ENCODE measurements at places on chromosomes 6 and 20. TPM values are rescaled to one million over a fixed set of nuclear protein-coding genes. Genes with fewer than 3 reads are reported as not detected.
A peak's percentile ranks its signal among the peaks of the same experiment; 100 is the strongest.

DNA sequence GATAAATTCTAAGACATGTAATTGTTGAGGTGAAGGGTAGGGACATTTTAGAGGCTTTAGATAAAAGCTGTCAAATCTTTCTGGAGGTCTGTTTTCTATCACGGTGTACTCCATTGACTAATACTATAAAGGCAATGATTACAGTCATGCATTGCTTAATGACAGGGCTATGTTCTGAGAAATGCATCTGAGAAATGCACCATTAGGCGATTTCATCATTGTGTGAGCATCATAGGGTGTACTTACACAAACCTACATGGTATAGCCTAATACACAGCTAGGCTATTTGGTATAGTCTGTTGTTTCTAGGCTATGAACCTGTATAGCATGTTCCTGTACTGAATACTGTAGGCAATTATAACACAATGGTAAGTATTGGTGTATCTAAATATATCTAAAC lies 71.3 kb upstream of the FYN start:
- no peak for DNase-seq

- DNase-seq, result no peak
Observed at GRCh38 chr6:12150812-12151432, 138.8 kb downstream of the HIVEP1 start.

GRCh38 chr6:73695619-73696421 lies at the start of gene CD109:
Gene CD109, plus strand, starts transcription at chr6:73696203. Its CDS starts 13 bp downstream, at chr6:73696216.
- peak; percentile 12 for DNase-seq

The LHFPL5 gene
- total RNA-seq, result 6.2 TPM

- DNase-seq, result no peak
Observed at GRCh38 chr20:4090756-4091489, 75.6 kb upstream of the RNF24 start.

The TENT5A gene
- total RNA-seq, result 8.2 TPM

DNA sequence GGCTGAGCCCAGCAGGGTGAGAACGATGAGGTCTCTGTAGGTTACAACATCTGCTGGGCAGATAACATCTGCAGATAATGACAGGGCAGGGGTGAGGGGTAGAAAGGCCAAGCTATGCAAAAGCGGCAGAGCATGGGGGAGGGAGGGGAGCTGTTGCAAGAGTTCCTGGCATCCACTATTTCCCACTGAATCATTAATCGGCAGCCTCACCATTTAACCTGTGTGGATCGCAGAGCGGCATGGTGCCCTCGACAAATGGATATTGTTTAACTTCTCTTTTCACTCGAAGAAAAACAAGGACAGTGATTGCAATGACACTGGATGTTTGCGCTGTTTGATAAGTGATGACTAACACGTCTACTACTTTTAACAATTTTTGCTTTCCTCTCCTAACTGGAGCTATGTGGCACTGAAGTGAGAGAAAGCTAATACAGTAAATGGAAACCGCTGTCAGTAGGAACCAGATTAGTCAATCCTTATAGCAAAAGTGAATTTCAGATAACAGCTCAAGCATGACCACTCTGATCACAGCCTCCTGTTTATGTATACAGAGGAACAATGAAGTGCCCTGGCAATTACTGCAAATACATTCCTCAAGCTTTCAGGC lies 381.5 kb downstream of the TFAP2A start:
- DNase-seq, result no peak

- DNase-seq, result no peak
Observed at GRCh38 chr6:146587459-146587858, 11.3 kb upstream of the ADGB start.

DNA sequence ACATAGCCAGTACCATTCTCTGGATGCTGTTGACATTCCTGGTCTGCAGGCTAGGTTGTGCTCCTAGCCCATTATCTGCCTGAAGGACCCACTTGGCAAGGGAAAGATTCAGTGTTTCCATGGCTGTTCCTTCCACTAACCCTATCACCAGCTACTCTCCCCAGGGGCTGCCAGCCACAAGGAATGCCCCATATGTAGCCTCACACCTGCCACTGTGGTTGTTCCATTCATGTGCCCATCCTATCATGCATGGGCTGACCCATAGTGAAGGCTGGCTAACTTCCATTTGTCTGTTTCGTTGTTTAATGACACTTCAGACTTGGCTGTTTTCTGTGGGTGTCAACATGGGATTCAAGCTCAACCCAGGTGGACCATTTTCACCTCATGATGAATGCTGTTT lies 25.6 kb upstream of the HLA-A start:
- DNase-seq, result no peak

- no peak for DNase-seq
Observed at GRCh38 chr20:23490817-23491216, at the start of gene CST8. Gene CST8, plus strand, starts transcription at chr20:23491117. Its CDS starts 551 bp downstream, at chr20:23491668.

DNA sequence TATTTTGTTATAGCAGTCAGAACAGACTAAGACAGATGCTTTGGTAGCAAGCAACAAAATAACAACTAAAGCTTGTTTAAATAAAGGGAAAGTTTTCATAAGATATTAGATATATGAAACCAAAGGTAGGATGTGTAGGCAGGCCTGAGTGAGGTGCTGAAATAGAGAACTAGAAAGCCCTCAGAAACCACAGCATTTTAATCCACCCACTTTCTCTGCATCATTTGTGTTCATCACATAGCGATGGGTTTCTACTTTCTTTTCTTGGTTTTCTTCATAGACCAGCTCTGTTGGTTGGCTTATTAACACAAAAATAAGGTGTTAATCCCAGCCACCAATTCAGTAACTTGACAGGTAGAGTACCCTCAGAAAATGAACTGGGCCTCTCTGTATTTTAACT lies 58.6 kb downstream of the RPS12 start:
- no peak for DNase-seq
